ENCODE measurements at places on chromosomes 12 and 14. TPM values are rescaled to one million over a fixed set of nuclear protein-coding genes. Genes with fewer than 3 reads are reported as not detected.

The TMEM229B gene
- polyA plus RNA-seq: 2.6 TPM

DNA sequence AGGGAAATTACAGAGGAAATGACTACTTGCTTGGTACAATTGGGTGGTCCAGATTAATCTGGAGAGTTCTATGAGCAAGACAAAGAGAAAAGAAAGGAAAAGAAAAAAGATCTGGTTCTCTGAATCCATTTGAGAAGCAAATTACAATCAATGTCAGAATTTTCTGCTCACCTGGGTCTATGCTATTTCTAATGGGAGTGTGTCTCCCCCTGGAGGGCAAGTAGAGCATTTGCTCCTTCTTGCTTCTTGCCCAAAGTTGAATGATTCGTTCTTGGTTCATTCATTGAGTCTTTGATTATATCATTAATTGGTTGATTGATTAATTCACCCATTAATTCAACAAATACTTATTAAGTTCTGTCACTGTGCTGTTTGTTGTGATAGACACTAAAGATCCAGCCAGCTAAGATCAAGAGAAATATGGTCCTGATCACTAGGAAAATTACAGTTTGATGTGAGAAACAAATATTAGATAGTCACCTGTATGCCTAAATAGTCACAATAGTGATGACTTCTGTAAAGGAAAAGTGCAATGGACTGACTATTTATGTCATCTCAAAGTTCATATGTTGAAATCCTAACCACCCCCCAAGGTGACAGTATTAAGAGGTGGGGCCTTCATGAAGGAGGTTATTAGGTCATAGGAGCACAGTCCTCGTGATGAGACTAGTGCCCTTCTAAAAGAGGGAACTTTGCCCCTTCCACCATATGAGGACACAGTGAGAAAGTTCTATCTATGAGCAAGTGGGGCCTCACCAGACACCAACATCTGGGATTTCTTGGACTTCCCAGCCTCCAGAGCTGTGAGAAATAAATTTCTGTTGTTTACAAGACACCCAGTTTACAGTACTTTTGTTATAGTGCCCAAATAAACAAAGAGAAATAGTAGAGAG, 8.0 kb upstream of the ASB8 start:
- DNase-seq: no peak

The TEX52 gene
- 3.1 TPM for polyA plus RNA-seq

- DNase-seq: no peak
These were observed 17.6 kb downstream of the PNP start for GRCh38 chr14:20486684-20487395.

GRCh38 chr14:91998667-91999570, 40.9 kb downstream of the TRIP11 start:
- no peak for DNase-seq

The POTEM gene
- polyA plus RNA-seq: not detected

The SLC25A47 gene
- polyA plus RNA-seq: not detected

DNA sequence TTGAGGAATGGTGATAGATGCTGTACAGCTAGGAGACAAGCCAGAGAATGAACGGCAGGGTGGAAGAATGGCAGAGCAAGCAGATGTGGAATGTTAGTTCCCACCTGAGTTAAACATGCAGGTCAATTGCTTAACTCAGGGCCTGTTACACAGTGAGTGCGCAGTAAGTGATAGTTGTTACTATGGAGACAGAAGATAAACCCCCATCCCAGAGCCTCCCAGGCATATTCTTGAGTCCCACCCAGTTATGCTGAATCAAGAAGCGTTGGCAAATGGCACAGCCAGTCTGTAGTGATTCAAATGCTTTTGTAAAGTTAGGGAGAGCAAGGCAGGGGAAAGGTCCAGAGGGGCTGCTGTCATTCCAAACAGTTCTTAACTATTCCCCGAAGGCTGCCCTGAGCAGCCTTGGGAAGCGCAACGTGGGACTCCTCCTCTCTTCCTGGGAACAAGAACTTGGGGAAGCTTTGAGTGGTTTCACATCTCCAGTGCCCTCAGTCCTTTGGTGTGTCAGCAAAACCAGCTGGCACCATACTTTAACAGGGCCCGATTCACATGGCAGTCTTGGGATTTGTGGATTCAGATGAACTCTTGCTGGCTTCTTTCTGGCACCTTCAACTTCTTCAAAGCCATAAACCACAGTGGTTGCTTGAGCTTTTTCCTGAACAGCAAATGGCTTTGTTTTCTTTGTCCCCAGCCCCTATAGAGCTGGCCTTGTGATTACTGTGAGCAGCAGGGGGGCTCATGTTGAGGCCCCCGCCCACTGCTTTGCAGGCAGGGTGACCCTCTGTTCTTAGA, 66.4 kb downstream of the PPM1A start:
- DNase-seq: no peak

DNA sequence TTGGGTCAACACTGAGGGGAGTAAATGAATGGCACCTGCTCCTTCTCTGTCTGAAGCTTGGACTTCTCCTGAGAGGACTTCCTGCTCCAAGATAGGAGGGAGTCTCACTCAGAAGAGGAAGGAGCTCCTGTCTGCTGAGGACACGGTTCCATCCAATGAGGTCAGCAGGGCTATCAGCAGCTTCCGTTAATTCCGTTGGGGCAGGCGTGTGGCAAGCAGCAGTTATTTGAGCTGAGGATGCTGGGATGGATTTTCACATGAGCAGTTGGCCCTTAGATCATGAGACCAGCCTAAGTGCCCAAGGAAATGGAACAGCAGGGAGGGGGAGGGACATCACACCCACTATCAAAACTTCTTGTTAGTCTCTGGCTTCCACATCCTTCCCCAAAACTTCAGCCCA, 159.0 kb upstream of the PZP start:
- DNase-seq: no peak

GRCh38 chr12:5907807-5908206, 37.3 kb downstream of the ANO2 start:
- DNase-seq: peak; percentile 34

DNA sequence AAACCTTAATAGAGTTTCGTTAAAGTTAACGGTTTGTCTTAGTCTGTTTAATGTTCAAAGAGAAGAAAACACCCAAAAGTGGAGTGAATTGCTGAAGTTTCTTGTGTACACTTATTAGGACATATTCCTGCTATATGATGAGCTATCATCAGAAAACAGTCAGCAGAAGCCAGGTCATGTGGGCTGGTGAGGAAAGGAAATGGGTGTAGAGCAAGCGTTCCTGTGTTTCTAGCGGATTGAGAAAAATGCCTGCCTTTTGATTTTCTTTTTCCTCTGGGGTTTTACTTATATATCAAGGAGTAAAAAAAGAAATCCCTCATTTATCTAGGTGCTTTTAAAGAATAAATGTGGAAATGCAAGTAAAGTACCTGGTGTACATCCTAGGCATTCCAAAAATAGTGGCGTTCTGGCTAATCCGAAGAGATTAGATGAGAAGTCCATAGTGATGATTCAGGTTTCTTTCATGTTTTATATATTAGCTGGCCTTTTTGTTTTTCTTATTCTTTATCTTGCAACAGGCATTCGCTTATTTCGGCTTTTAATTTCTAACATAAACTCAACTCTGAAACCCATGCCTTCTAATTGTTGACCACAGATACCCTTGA, 50.7 kb downstream of the FLRT2 start:
- DNase-seq: no peak

All from left kidney (tissue), 8 donors.